ENCODE measurements at places on chromosomes 1 and 21.

DNA sequence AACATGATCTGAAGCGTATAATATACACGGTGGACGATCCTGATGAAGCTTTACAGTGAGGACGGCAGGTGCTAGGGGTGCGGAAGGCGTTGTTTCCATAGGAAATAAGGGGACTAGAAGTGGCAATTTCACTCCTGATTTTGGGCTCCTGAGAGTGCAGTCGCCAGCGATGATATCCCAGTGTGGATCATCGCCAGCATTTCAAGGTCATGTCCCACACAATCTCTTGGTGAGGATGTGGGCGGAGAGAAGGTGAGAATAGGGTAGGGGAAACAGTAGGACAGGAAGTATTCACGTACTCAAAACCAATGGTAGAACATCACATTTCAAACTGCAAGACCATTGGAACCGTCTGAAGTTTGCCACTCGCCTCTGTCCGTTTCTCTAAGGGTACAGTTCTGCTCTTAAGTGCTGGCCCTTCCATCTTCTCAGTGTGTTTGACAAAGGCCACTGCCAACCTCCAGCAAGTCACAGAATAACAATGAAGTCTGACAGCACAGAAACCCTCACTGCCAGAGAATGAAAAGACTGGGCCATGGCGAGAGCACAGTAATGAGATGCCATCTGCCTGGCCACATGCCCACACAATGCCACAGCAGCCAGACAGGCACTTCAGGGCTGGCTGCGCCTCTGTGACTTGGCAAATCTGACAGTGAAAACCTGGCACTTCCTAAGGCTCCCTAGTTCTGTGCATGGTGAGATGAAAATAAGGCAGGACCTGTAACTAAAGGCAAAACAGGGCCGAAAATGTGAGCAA, 27.9 kb downstream of the PCSK9 start:
- no peak for DNase-seq

GRCh38 chr1:32405672-32406467, 11.6 kb upstream of the BSDC1 start:
- DNase-seq, result no peak

- no peak for DNase-seq
These were observed 19.0 kb downstream of the MAPKAPK2 start for GRCh38 chr1:206703661-206704060.

DNA sequence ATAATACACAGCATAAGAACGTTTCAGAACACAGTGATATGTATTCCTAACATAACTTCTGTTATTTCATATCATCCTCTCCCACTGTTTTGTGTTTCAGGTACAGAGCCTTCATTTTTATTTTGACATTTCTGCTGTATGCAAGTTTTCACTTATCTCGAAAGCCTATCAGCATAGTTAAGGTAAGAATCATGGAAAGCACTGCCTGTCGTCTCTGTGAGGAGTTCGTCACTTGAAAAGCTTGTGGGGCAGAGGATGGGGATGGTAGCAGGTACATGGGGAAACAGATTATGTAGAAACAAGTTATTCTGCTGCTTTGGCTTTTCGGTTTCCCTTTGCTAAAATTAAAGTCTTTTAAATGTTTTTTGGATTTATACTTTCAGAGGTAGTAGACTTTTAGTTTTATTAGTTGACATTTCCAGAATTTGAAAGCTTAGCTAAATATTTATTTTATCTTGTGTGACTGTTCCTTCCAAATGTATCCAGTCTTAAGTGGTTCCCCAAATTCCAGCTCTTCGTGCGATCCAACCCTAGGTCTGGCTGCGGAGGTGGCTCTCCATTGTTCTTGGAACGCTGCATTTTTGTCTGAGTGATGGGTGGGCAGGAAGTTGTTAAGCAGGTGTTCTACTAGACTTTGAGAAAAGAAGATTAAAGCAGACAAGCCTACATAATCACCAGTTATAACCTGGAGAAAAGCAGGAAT, 12.2 kb downstream of the SLC37A1 start:
- DNase-seq, result no peak

GRCh38 chr21:24881506-24881905, 725.8 kb downstream of the MRPL39 start:
- DNase-seq, result no peak

GRCh38 chr21:45607909-45608295, 35.6 kb upstream of the PCBP3 start:
- DNase-seq, result no peak

DNA sequence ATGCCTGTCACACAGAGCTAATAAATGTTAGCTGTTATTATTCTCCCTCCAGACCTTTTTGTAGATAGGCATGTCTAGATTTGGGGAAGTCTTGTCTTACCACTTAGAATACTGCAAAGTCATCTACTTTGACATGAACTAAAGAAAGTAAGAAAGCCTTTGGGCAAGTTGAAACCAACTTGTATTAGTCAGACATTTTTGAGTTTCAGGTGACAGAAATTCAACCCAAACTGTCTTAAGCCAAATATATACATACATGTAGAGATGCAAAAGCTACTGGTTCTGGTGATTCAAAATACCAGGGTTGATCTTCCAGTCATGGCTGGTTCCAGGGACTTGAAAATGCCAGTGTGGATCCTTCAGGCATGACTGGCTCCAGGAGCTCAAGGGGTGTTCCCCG, 276.8 kb upstream of the TMEM51 start:
- no peak for DNase-seq

DNA sequence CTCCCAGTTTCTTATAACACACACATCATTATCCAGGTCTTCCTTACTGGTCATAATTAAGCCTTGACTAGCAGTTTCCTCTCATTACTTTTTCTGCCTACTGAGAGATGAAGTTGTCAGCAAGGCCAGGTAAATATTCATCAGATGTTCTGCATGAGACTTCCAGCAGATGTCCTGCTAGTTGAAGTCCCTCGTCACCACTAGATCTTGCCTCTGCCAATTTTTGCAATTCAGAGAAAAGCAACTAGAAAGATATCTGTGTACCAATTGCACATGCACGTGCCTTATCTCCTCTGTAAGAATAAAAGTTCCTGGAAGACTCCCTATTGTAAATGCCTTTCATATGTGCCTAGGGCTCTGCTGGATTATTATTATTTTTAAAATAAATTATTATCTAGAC, 18.3 kb downstream of the ACKR1 start:
- no peak for DNase-seq

DNA sequence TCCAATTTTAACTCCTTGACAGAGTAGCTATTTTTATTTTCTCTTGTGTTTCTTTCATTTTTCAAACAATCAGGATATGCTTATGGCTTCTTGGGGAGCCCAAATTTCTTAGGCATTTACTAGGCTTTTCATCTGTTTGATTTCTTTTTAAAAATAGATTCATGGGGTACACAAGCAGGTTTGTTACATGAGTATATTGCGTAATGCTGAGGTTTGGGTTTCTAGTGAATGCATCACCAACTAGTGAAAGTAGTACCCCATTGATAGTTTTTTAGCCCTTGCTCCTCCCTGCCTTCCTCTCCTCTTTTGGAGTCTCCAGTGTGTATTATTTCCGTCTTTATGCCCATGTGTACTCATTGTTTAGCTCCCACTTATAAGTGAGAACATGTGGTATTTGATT, 190.7 kb downstream of the CENPF start:
- no peak for DNase-seq

DNA sequence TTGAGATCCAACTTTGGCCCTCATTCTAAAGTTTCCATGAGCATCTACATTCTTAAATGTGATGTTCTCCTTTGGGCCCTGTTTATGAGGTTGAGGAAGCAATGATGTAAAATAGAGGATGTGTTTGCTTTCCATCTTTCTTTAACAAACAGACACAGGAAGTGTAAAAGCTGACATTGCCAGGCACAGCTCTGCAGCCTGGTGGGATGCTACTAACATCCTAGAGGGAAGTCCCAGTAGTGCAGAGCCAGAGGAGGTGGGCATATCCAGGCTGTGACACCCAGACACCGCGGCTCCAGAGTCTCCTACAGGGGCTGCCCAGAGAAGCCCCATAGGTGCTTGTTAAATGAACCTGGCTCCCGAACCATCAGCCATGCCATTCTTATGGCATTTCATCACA, 16.2 kb downstream of the OLFML2B start:
- DNase-seq, result no peak

DNA sequence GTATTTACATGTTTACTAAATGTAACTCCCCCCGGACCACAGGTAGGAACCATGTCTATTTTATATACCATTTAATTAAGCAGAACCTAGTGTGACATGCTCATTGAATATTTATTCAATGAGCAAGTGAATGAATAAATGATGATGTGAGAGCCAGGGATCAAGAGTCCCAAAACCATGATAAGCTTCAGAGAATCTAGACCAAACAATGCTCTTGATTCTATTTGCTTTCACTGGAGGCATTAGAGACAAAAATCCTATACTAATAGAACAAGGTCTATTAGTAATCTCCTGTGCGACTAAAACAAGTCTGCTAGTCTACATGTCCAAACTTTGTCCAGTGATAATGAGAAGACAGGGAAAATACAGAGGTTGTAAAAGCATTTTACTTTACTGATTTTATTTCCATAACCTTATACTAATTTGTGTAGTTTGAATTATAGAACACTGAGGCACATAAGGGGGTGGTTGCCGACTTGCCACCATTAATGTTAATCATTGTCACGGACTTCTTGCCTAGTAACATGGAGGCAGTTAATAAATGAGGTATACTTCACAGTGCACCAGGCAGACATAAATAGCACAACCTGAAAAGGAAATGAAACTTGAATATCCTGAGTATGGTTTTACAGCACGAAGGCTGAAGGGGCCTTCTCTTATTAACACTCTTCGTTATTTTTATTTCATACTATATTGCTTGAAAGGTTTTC, 69.8 kb downstream of the TBX15 start:
- no peak for DNase-seq
